ENCODE measurements at places on chromosomes 3 and 15.

GRCh38 chr15:43376017-43376705, 5.3 kb downstream of the TUBGCP4 start:
- no peak for DNase-seq

- no peak for DNase-seq
Measured at GRCh38 chr3:66993082-66993481, 5.0 kb upstream of the KBTBD8 start.

DNA sequence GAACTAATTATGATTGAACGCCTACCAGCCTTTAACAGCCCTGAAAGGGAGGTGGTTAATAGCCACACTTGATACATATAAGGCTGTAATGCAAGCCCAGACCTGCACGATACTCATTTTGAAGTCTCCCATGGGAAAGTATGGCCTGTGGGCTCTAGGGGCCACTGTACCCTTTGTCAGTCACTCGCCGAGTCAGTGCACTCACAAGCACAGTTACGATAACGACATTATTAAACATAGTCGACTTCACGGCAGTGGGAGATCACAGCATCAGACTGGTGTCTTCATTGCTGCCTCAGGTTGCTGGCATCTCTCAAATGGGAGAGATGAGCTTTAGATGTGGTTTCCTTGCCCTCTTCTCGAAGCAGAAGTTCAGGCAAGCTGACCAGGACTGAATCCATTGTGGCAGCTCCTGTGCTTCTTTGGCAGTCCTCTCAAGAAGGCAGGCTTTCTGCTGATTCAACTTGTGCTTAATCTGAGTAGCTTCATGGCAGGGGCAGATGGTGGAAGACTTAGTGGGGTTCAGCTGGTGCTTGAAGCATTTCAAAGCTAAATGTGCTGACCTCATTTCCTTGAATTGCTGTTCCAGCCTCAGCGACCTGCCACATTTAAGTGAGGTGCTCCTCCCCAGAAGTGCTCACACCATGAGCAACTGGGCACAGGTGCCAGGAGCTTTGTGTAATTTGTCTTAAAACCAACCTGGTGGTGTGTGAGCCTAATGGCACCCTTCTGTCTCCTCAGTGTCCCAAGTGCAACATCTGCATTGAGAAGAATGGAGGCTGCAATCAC, 15.8 kb upstream of the P4HTM start:
- no peak for DNase-seq

DNA sequence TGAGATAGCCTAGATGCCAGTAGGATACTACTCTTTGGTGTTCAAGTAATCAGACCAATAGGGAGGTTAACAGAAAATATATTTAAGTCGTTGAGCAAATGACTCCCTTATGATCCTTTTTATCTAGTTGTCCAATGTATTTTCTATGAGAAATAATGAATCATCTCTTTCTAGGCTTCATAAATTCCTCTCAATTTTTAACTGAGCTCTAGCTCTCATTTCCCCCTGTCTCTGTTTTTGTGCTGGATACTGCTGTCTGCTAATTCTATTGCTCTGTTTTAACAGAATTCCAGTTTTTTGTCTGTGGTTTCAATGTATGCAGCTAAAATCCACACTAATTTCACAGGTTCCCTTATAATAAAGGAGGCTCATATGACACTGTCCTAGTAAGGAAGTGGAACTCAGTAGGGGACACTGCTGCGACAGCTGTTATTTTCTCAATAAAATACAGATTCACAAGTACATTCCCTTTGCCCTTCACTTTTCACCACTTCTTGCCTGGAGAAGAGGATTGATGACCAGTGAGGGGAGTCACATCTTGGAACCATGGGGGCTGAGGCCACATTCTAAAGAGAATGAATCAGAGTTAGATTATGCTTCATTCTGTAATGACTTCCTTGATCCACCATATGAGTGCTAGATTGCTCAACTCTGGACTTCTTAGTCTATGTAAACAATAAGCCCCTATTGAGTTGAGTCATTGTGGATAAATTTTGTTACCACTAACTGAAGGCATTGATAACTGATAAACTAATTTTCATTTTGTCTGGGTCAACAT, 558.7 kb upstream of the KCNMB2 start:
- DNase-seq, result no peak

GRCh38 chr3:173584838-173585831, 187.6 kb downstream of the NLGN1 start:
- DNase-seq, result no peak

DNA sequence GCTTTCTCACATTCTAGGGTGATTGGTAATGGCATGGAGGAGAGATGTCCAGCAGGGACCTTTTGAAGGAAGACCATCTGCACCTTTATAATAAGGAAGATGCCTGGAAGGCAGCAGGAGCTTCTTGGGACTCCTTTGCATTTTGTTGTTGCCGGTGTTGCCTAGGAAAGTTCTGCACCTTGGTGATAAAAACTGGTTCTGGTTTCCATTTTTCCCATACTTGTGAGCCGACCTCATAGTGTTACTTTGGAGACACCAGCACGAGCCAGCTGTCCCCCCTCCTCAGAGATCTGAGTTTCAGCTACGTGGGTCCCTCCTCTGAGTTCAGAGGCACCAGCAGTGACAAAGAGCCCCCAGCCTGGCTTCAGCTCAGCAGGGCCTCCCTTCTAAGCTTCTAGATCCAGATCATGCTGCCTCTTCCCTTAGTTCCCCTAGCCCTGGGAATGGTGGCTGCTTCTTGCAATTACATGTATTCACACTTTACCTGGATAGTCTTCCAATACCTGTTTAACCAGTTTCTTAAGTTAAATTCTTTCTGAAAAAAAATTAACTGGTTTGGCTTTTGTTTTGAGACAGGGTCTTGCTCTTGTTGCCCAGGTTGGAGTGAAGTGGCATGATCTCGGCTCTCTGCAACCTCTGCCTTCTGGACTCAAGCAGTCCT, 18.0 kb upstream of the FSTL1 start:
- no peak for DNase-seq

- no peak for DNase-seq
Measured at GRCh38 chr3:81245043-81245442, 516.4 kb downstream of the GBE1 start.

GRCh38 chr15:51634591-51635198, 12.1 kb upstream of the DMXL2 start:
- no peak for DNase-seq

DNA sequence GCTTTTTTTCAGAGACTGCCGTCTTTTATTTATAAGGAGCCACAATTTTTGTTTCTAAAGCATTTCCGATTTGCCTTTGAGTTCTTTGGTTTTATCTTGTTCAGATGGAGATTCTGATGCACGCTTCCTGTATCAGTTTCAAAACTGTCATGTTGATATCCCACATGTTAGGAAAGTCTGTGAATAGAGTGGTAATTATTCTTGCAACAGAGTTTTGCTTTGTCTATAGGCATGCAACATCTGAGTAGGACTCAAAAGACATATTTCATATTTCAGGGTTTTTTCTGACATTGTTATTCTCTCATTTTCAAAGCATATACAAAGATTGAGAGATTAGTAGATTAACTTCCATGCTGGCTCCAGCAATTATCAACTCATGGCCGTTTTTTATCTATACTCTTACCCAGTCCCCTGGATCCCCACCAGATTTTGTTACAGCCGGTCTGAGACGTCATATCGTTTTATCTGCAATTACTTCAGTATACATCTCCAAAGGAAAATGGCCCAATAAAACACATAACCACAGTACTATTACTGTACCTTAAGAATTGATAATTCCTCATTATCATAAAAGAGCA, 22.4 kb downstream of the PAQR5 start:
- DNase-seq, result no peak

GRCh38 chr15:89119489-89120478, 31.5 kb downstream of the ABHD2 start:
- no peak for DNase-seq

DNA sequence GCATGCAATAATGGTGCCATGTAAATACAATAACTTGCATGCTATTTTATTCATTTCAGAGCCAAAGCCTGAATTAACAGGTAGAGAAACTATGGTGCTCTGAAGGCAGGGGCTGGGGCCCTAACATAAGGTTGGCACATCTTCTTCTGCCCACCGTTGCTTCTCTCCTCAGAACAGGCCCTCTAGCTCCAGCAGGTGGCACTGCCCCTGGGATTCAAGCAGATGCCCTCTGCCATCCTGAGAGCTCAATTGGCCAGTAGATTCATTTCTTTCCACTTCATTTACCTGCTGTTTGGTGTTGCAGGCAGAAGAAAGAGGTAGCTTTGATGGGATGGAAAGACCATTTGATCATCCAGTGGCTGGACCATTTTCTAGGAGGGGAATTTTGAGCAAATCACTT, 130.5 kb downstream of the FOXB1 start:
- DNase-seq, result no peak

DNA sequence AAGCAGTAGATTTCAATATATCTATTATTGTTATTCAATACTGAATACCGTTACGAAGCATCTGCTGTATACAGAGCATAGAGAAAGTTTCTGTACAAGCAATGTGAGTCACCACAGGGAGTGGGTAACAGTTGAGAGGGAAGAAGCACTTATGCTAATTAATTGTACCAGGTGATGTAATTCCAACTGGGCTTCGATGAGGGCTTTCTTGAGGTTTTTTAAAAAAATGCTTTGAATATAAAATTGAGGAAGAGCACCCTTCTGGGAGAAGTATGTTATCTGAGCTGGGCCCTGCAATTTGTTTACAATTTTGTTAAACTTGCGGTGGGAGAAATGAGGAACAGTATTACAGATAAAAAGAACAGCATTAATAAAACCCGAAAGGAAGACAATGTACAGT, 197.9 kb downstream of the TPRG1 start:
- no peak for DNase-seq

- no peak for DNase-seq
Measured at GRCh38 chr3:42102571-42102970, 11.4 kb downstream of the TRAK1 start.

- no peak for DNase-seq
Measured at GRCh38 chr3:177928172-177928873, 607.9 kb upstream of the KCNMB2 start.

GRCh38 chr15:101308604-101309435, 13.8 kb upstream of the SNRPA1 start:
- no peak for DNase-seq

DNA sequence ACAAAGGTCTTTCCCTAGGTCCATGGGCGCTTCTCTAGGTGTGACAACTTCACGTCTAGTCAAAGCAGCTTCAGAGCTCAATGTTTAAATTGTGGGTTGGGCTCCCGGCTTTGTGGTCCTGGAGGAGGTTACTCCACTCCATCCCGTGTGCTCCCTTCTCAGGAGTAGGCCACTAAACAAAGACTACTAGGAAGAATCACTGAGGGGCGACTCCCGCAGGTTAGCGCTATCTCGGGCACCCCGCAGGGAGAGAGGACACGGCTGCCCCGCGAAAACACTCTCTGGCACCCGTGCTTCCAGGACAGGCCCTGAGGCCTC, 500 bp downstream of the PARP6 start:
- no peak for DNase-seq

DNA sequence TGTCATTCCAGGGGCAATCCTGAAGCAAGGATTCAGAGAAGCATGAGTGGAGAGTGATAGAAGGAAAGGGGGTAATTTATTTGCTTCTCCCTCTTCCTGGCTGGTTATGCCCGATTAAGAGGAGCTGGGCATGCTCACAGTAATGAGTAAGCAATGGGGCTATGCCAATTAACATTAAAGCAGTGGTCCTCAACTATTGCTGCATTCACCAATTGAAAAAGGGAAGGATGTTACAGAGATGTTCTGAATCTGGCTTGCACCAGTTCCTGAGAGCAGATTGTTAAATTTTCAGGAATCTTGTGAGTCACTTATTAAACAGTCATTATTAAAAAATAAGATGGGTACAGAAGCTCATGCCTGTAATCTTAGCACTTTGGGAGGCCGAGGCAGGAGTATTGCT, 85.9 kb upstream of the ZBTB20 start:
- no peak for DNase-seq

All from GM18507 (cell line).